ENCODE measurements at places on chromosomes 1 and 21.

- DNase-seq = peak; percentile 59
Measured at GRCh38 chr1:66725885-66726665, 26.2 kb upstream of the DYNLT5 start.

DNA sequence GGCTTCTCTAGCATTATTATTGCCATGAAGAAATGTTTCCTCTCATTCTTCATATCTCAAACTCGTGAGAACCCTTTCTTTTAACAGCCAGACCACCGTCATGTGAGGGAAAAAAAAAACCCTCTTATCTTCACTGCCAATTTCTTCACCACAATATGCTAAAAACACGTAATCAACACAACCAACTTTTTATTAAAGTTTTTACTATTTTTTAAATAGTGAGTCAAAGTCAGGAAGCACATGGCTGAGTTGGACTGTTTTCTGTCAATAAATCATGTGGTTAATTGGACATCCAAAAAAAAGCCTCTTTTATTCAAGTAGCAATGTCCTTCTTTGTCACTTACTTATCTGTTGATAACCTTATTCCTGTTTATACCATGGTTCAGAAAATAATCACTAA is 55.9 kb upstream of the SAMD13 start:
- no peak for DNase-seq

DNA sequence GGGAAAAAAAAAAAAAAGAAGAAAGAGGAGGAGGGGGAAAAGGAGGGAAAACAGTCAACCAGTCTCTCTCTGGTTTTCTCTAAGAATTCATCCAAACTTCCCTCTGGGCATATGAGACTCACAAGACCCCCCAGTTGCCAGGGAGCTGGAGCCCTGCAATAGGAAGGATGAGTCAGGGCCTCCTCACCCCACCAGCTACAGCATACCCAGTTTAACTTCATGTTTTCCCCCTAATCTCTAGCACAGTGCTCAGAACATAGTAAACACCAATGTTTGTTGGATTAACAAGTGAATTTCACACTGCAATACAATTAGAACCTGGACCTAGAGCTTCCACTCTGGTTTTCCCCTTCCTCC is 7.8 kb downstream of the F11R start:
- DNase-seq = no peak

- DNase-seq = no peak
Measured at GRCh38 chr1:71586030-71586429, 505.2 kb upstream of the ZRANB2 start.

- DNase-seq = no peak
Measured at GRCh38 chr1:201127755-201128455, 921 bp upstream of the ASCL5 start.

- peak; percentile 39 for DNase-seq
Measured at GRCh38 chr21:36135391-36136102, 668 bp downstream of the CBR3 start.

DNA sequence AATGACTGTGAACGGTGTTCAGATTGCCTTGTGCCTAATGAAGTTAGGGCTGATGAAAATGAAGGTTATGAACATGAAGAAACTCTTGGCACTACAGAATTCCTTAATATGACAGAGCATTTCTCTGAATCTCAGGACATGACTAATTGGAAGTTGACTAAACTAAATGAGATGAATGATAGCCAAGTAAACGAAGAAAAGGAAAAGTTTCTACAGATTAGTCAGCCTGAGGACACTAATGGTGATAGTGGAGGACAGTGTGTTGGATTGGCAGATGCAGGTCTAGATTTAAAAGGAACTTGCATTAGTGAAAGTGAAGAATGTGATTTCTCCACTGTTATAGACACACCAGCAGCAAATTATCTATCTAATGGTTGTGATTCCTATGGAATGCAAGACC is 96.6 kb downstream of the ZFYVE9 start:
- DNase-seq = no peak

DNA sequence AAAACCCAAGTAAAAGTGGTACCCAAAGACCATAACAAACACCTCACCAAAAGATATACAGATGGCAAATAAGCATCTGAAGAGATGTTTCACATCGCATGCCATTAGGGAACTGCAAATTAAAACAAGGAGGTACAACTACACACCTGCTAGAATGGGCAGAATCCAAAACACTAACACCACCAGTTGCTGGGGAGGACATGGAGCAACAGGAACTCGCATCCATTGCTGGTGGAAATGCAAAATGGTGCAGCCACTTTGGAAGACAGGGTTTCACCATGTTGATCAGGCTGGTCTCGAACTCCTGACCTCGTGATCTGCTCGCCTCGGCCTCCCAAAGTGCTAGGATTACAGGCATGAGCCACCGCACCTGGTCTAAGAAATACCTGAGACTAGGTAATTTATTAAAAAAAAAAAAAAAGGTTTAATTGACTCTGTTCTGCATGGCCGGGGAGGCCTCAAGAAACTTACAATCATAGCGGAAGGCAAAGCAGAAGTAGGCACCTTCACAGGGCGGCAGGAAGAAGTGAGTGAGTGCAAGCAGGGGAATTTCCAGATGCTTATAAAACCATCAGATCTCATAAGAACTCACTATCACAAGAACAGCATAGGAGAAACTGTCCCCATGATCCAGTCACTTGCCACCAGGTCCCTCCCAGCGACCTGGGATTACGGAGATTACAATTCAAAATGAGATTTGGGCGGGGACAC is 30.2 kb upstream of the PRSS38 start:
- DNase-seq = no peak

- DNase-seq = no peak
Measured at GRCh38 chr1:55276671-55277376, 61.7 kb upstream of the USP24 start.

DNA sequence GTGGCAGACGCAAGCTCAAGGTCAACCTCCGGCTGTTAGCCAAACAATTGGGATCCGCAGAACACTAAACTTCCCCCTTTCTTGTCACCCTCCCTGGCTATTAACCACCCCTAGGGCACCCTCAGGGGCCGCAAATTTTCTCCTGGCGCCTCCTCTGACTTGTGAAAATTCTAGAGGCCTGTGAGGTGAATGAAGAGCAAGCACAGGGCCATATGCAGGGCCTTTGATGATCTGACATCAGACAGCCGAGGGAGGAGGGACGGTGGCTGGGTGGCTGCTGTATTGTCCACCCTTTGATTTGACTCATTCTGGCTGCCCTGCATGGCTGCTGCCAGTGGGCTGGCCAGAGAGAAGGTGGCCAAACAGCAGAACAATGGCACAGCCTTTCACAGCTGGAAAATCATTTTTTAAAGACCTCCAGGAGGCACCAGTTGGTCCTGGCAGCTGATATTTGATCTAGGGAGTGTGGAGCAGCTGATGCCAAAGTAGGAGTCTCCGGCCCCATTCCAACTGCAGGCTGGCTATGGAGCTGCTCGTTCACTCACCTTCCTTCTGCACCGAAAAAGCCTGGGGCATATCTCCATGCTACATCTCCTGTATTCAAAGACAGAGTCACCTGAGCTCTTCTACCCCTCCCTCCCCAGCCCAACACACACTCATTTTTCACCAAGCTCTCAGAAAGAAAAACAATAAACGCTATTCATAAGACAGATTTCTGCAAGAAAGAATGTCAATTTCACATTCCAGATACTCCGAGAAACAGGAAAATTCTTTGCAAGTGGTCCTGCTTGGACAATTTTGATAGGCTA is 44.9 kb upstream of the BARHL2 start:
- no peak for DNase-seq

- DNase-seq = no peak
Measured at GRCh38 chr1:71770121-71770520, 512.2 kb downstream of the NEGR1 start.

DNA sequence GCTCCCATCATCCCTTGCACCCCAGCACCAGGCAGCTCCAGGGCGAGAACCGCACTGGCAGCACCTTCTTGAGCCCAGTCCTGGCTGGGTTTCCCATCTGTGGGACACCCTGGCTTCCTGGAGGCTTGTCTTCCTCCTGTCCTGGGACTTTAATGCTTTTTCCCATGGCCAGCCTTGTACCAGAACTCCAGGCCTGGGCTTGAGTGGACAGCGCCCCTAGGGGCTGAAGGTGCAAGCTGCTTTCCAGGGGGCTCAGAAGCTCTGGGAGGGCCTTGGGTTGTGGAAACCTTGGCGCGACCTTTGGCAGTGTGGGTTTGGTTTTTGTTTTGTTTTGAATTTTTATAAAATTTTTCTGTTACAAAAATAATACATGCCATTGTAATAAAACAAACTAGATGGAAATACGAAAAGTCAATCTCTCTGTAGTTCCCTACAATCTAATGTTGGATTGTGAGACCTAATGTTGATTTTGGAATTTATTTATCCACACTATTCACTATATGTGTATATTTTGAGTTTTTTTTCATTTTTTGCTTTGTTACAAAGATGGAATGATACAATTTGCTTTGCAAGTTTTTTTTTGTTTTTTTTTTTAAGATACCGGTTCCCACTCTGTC is 33.8 kb upstream of the RPL11 start:
- peak; percentile 64 for DNase-seq

DNA sequence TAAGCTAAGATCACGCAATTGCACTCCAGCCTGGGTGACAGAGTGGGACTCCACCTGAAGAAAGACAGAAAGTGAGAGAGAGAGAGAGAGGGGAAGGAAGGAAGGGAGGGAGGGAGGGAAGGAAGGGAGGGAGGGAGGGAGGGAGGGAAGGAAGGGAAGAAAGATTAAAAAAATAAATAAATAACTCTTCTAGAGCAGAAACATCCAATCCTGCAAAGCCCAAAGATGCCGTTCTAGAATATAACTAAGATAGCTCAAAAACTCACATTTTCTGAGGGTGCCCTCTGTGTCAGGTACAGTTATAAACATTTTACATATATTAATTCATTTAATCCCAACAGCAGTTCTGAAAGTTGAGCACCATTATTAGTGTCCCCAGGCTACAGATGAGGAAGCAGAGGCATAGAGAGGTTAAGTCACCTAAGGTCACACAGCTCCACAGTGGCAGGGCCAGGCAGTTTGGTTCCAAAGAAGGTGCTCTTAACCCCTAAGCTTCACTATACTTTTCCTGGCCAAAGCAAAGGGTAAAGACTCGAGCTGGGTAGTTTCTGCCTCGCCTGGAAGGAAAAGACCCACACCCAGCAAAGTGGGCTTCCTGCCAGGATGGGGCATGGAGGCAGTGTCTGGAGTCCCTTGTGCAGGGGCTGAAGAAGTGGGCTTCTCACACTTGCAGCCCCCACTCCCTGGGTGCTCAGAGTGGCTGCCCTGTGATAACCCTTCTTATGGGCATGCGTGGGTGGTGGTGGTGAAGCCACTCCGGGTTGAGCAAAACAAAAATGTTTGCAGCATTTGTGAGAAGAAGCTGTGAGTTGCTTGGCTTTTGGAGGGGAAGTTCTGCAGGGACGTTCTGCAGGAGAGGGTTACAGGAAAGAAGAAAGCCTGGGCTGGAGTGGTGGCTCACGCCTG is 7.9 kb upstream of the PIK3CD start:
- DNase-seq = no peak

- DNase-seq = no peak
Measured at GRCh38 chr1:23745515-23745914, 2.2 kb downstream of the ELOA start.

DNA sequence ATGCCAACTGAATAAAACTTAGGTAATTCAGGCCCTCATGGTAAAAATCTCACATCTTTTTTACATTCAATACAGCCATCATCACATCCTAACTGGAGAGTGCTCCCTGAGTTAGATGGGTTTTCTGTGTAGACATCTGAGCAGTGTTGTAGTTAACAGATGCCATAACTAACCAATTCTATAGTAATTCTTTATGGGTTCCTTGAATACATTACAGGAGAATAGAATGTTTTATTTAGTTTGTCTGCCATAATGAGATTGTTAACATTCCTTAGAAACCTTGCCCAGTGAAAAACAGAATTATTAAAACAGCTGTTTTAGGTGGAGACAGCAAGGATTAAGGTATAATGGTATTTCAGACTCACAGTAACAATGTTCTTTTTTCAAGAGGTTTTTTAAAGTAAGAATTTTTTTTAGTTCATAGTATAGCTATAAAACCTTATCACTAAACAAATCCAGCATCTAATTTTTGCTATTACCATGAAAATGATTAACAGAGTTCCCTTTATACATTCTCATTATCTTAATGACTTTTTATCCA is 95.3 kb downstream of the ATP5PO start:
- no peak for DNase-seq

DNA sequence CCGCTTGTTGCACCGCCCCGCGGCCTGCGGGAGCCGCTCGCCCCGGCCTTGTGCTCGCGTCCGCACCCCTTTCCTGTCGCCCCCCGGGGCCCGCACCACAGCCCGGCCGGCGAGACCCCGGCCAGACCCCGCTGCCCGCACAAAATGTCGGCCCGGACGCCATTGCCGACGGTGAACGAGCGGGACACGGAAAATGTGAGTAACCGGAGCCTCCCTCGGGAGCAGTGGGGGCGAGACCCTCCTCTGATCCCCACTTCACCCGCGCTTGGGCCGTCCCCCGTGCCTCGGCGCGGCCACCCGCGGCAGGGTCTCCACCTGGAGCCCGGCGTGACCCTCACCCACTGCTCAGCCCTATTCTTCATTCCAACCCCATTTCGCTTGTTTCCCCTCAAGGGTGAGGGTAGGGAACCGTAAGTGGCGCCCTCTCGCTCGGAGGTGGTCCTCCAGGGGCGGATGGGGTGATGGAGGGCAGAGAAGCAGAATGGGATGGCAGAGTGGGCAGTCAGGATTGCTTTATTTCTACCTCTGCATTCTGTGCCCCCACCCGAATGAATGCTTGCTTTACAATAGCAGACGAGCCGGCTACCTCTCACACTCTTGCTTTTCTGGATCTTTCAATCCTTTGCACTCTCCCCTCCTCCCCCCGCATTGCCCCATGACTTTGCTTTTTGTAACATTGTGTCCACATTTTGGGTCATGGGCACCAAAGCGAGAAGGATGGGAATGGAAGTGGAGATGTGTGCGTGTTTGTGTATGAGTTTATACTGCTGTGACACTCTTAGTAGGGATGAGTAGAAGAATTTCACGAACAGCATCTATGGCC is 954 bp downstream of the MARK1 start:
- DNase-seq = no peak

GRCh38 chr1:156691191-156691590 is 14.0 kb upstream of the NES start:
- no peak for DNase-seq

DNA sequence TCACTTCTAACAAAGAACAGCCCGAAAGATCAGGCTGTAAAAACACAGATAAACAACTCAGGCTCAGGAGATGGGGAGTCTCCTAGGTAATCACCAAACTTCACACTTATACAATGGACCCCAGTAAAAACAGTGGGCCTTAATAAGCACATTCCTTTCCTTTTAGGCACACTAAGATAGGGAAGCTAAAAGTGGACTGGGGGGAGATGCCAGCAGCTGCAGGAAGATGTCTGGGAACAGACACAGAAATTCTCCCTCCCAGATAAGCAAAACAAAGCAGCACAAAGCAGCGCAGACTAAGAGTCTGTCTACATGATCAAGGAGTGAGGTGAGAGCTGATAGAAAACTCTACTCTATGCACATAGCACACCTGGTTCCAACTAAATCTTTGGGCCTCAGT is 29.0 kb upstream of the CTBS start:
- no peak for DNase-seq

- DNase-seq = no peak
Measured at GRCh38 chr1:53334312-53334711, 6.4 kb upstream of the LRP8 start.

GRCh38 chr1:77533660-77534305 is 148.7 kb downstream of the ZZZ3 start:
- peak; percentile 52 for DNase-seq

Measured in BE2C (cell line).